ENCODE measurements at places on chromosomes 4 and X.

DNA sequence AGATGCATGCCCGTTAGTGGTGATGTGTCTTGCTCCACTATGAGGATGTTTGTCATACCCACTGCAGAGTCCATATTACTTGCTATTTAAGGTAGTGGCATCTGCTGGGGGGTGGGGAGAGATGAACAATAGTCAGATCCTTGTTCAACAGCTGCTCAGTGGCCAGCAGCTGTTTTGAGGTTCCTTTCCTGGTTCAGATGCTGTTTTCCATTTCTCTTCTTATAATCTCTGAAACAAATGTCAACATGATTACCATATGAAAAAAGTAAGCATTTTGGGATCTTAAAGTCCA lies 1567.9 kb upstream of the TENM3 start:
- no peak for DNase-seq

GRCh38 chrX:150364347-150365050 lies 1.4 kb downstream of the MAMLD1 start:
- DNase-seq: peak; percentile 68

- no peak for DNase-seq
These were observed 71.1 kb downstream of the BMPR1B start for GRCh38 chr4:94828882-94829281.

DNA sequence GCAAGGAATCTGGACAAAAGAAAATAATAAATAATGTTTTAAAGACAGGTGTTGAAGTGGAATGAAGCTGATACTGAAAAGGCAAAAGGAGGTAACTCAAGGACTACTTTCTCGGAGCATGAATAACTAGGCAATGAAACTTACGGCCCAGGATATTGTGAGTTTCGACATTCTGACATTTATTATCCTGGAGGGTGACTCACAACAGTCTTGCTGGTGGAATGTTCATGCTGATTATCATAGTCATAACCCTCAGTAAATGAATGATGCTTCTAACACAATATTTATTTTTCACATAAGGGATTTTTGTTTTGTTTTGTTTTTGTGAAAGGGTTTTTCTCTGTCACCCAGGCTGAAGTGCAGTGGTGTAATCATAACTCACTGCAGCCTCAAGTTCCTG lies 147.0 kb upstream of the HPGD start:
- no peak for DNase-seq

GRCh38 chr4:154534296-154534695 lies 15.9 kb downstream of the PLRG1 start:
- DNase-seq: no peak
